Left colon (tissue), 2 donors: ENCODE measurements at places on chromosomes 2 and 18.
A peak's percentile ranks its signal among the peaks of the same experiment; 100 is the strongest.

DNA sequence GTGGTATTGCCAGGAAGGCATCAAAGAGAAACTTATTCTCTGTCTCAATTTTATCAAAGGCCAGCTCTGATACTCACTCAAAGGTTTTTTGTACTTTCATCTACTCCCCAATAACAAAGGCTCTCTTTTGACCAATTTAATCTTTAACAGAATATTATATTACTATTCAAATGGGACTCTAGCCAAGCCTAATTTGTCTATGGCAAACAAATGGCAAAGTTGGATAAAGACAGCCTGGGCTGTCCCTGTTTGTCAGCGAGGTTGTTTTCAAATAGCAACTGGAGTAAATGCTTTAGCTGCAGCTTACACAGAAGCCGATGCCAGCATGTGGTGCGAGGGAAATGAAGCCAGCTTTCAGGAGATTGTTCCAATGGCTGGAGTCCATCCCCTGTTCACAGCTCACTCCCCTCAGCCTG, 80.1 kb upstream of the CTNNA2 start:
- no peak for DNase-seq

DNA sequence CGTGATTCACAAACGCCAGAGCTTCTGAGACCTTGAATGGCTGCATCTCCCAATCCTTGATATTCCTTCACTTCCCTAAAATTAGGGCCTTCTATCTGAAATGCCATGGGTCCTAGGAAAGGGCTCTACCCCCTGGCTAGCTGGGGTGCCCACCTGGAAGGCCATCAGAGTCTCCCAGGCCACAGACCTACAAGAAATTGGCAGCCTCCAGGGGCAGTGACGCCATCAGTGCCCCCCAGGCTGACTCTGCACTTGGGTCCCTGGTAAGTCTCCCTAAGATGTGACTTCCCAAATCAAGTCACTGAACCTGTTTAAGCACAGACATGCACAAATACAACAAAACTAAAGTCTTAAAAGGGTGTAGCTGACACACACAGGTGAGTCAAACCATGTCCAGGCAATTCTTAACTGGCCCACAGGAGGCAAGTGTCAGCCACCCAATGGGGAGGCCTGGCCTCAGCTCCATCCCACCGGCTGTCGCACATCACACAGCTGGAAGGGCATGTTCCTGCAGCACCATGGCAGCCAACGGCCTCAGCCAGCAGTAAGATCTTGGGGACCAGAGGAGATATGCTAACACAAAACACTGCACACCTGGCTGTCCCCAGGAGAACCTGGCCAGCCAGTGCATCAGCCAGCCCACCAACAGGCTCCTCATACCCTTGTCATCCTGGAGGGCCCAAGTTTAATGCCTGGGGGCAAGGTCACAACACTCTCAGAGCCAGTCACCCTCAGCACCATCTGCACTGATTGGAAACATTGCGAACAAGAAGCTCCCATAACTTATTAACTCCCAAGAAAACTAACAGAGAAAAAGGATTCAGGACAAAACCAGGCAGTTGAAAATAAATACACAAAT, 5.2 kb downstream of the PARD6G start:
- DNase-seq = no peak

DNA sequence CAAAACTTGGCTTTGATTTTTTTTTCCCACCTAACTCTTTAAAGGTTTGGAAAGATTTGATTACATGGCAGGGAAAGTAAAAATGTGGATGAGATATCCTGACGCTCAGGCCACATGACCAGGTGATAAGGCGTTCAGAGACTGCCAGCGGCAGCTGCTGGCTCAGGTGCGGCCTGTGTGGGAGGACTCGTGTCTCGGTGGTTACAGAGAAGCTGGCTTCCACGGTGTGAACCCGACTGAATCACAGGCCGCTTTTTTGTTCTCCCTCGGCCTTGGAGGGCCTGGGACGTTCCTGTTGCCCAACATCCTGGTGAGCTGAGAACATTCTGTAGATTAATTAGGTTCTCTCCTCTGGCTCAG, 124.2 kb upstream of the ZNF516 start:
- no peak for DNase-seq

GRCh38 chr18:58402247-58402646, 226.6 kb downstream of the ALPK2 start:
- no peak for DNase-seq

DNA sequence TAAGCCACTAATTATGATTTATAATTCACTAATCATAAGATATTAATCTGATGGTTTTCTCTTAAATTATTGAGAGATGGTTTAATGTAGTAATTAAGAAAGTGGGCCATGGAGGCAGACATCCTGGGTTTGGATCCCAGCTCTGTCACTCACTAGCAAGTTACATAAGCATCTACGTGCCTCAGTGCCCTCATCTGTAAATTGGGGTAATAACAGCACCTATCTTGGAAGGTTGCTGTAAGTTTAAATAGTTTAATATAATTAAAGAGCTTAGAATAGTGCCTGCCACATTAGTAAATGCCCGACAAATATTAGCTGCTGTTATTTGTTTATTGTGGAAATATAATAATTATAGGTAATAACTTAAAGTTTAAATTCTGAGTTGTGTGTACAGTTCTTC, 30.9 kb downstream of the BABAM2 start:
- DNase-seq = no peak

DNA sequence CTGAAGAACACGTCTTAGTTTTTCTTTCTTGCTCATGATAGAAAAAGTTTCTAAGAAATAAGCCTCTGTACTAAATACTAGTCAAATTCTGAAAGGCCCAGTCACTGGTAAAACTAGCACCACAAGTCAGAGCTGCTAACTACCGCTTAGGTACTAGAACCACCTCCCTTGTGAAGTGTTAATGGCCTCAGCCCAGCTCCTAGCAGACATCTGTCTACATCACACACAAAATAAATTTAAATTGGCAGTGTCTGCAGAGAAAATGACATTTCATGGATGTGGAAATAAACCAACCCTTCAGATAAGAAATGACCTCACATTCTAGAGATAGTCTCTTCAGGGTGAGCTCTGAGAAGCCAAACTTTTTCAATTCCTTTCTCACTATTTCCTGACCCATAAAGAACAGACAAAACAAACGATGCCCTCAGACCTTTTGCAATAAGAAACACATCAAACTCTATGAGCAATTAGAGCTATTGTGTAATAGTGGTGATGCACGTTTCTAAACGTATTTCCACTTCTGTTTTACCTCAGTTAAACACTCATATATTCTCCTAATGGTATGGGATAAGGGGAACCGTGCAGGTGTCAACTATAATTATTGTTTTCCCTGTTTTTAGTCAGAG, 70.3 kb upstream of the DSG1 start:
- no peak for DNase-seq

DNA sequence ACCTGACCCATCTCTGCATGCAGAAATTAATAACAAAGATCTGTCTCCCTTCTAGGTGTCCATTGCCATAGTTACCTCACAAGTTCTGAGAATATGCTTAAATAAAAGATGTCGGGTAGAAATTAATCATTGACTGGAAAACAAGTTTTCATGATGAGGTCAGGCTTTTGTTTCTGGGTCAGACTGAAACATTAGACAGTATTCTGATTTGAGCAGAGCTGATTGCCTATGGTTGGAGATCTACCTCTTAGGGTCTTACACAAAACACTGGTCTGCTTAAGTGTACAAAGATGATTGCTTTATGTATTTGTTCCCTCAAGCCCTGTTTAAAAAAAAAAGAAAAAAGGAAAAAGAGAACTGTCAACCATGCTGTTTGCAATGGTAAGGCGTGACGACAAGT, 956.4 kb downstream of the CPS1 start:
- DNase-seq = no peak

DNA sequence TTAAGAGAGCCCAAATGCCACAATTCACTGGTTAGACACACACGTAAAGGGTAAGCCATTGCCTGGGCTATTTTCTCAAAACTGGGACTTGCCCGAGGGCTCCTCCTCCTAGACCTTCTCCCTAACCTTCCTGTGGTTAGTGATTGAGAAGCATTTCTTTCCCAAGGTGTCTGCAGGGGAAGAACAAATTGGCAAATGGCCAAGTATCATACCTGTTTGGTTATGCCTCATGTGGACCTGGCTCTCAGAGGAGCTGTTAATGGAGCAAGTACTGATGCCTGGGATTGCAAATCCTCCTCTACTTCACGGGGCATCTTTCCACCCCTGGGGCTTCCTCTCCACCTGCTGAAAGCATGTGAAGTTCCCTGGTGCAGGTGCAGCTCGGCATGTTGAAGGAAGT, 187.5 kb upstream of the CYRIA start:
- no peak for DNase-seq

GRCh38 chr2:9378433-9379390, 44.6 kb downstream of the ITGB1BP1 start:
- DNase-seq = peak; percentile 38

DNA sequence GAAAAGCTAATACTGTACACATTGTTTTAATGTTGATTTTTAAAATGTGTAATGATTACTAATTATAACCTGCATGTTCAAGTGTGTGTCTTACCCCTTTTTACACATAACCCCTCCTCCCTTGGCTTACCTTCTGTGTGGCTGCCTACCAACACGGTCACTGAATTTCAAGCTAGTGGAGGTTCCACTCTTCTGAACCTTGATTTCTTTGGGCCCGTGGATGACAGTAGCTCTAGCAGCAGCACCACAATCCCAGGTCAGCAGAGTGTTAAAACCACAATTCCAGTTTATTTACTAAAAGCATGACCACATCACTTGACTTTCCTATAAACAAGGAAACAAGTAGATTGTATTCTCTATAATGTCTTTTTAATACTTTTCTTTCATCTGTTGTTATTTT, 56.9 kb downstream of the AFTPH start:
- no peak for DNase-seq

DNA sequence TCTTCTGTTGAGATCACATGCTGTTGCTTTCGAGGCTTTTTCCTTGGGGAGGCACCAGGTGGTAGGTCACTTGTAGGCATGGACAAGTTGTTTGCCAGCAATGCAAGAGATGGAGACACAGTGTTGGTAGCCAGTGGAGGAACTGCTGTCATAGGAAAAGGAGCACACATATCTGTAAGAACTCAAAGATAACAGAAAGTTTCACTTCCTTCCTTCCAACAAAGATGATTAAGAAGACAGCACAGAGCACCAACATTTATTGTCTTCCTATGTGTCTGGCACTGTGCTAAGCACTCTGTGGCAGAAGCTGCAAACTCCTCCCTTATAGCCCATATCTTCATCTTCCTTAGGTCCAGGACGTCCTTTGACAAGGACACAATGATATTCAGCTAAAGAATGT, 64.5 kb upstream of the AMMECR1L start:
- DNase-seq = no peak

GRCh38 chr2:113703386-113704299, 52.8 kb downstream of the SLC35F5 start:
- DNase-seq = peak; percentile 40

DNA sequence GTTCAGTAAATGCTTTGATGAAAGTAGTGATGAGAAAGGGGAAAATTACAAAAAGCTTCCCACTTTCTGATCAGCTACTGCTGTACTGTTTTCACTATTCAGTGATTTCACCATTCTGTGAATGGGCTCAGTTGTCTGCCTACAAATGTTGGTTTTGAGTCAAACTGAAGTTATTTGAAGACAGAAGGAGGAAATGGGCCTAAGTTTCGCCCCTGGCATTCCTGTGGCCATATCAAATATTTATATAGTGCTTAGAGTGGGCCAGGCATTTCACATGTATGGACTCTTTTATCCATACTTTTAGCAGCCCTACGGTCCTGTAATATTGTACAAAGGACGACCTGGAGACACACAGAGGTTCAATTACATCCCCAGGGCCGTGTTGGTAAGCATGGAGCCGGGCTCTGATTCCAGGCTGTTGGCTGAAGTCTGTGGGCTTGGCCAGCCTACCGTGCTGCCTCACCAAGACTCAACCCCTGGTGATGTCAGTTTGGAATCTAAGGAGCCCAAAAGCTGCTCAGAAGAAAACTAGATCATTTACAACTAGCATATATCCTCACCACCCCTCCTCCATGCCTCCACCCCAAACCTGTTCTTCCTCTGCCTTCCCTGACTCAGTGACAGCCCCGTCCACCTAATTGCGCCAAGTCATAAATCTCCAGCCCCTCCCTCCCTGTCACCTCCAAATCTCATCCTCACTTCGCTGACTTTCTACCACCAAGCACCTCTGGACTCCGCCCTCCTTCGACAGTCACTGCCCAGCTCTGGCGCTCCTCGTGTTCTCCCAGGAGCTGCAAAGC, 10.1 kb upstream of the GRHL1 start:
- DNase-seq = no peak

DNA sequence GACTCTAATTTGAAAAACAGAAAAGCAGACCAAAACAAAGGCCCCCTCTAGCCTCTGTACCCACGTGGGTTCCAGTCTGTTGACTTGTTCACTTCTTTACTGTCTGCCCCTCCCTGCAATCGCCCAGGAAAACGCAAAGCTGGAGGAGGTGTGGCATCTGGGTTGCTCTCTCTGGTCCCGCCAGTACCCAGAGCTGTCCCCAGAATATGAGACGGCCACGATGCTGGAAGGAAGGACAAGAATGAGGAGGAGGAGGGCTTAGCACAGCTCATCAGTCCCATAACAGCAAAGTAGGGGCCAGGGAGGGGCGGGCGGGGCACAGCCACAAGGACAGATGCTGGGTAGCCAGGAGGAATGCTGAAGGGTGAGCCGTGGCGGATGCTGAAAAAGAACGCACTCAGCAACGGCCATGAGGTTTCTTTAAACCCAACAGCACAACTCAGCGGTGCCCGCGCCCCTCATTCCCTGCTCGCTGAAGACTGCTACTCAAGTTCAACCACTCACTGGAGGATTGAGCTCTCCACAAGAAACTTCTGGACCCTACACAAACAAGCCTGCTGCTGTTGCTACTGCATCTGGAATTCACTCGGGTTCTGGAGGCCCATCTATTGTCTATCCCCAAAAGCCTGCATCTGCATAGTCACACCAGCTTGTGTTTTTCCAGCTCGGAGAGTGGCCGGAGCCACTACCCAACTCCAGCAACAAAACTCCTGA, 187.7 kb downstream of the HDAC4 start:
- no peak for DNase-seq

- no peak for DNase-seq
Observed at GRCh38 chr2:69054431-69054830, 41.5 kb downstream of the ANTXR1 start.
